CD4-positive, alpha-beta memory T cell (primary cell): ENCODE measurements at places on chromosomes 2 and 18.
A peak's percentile ranks its signal among the peaks of the same experiment; 100 is the strongest.

GRCh38 chr2:121160366-121160765 lies 124.6 kb downstream of the TFCP2L1 start:
- DNase-seq: no peak

- DNase-seq: no peak
Observed at GRCh38 chr18:52670896-52671295, 330.9 kb downstream of the DCC start.

GRCh38 chr2:76867854-76868253 lies 654.3 kb downstream of the LRRTM4 start:
- no peak for DNase-seq

DNA sequence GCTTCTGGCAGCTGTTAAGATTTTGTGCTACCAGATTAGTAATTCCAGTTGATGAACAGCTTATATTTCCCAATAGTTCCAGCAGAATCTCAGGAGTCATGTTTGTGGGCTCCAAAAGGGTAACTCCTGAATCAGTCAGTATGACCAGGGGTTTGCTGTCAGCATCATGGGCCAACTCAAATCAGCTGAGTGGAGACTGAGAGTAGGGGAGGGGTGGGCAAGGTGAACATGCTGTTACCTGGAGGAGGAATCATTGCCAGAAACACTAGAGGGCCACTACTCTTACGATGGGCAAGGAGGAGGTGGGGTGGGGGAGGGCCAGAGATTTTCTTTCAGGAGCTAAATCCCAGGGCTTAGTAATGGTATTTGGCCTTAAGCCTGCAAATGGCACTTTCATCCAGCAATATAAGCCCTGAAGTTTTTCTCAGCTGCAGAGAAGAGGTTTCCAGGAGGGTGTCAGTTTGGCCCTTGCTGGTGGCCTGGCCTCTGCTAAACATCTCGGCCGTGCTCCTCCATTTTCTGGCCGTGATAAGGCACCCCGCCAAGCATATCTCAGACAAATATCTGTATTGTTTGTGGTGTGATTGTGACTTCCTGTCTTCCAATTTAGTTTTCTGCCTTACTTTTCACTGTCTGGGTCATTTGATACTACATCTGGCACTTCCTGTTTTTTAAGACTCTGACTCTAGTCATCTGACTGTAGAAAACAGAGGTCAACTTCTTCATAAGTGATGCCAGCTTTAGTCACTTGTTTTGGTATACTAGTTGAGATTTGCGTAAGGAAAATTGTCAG lies 120.5 kb upstream of the CXCR4 start:
- peak; percentile 73 for DNase-seq

DNA sequence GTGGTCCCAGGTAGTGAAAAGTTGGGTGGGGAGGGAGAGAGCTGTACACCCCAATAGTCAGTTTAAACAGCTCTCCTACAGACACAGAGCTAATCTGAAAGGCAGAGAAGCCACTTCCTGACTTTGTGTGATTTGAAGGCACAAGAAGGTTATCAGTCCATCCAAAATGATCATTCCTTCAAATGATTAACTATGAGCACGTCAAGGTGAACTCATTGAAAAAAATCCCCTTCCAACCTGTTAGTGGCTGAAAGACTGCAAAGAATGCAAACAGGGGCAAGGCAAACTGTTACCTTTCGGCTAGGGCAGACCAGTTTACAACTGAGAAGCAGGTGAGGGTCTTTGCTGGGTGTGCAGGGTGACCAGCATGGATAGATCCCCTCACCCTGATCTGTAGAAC lies 22.8 kb upstream of the APCDD1 start:
- no peak for DNase-seq

DNA sequence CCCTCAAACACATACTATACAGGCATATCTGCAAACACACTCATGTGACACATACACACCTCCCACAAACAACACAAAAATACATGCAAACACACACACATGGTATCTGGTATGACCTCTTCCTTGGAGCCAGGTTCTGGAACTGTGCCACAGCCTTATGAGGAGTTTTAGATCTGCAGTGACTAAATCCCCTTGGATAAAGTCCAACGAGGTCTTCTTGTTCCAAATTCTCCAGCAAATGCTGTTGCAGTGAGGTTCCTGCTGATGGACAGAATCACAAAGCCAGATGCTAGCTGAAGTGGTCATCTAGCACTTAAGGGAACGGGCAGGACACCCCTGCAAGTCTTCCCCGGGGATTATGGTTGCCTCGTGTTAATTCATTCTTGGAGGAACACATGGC lies 54.5 kb upstream of the DAPL1 start:
- DNase-seq: no peak

- DNase-seq: no peak
Observed at GRCh38 chr18:7395566-7395965, 164.7 kb downstream of the LRRC30 start.

DNA sequence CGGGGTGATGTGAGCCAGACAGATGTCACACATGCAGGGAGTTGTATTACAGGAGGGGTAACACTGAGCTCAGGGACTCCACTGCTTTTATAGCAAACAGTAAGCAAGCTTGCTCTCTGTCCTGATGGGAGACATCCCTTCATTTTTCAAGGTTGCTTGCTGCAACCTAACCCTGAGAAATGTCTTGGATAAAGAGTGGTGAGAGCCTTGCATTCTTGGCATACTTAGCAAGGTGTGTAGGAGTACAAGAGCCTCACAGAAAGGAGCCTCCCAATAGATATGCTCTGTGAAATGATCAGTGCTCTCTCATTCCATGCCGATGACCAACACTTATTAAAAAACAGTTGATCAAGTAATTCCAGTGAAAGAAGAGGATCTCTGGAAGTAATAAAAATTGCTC lies 8.1 kb downstream of the PFN4 start:
- DNase-seq: no peak

DNA sequence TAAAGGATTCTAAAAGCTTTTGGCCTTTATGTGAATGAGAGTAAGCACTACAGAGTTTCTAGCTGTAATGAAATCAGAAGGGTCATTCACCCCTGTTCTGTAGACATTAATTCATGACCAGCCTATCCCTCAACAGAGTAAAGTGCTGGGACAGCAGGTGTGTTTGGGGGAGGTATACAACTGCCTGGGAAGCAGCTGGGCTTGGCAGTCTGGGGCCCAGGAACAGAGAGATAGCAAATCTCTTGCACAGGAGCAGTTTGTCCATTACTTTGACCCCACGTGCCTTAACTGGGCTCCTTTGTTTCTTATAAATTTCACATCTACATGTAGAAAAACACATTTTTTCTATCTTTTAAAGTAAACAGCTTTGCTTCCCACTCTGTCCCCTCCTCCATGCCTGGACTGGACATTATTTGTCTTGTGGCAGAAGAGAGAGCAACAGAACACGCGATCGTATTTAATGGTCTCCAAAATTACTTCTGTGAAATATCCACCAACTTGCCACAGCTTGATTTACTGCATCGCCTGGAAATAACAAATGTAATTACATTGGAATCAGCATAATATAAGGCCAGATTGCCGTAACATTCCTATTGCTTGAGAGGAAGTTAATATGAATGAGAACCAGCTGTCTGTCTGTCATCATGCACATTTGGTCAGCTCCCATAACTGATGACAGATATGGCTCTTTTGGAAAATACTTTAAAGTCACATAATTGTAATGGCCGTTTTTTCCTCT lies 263.8 kb downstream of the RBM43 start:
- DNase-seq: no peak

- DNase-seq: no peak
Observed at GRCh38 chr2:181122601-181123000, 142.2 kb downstream of the UBE2E3 start.

- DNase-seq: no peak
Observed at GRCh38 chr2:68237404-68237803, 14.9 kb downstream of the PPP3R1 start.

- DNase-seq: no peak
Observed at GRCh38 chr2:123791684-123792083, 233.4 kb upstream of the CNTNAP5 start.

GRCh38 chr2:102832789-102833188 lies 71.0 kb downstream of the TMEM182 start:
- no peak for DNase-seq

DNA sequence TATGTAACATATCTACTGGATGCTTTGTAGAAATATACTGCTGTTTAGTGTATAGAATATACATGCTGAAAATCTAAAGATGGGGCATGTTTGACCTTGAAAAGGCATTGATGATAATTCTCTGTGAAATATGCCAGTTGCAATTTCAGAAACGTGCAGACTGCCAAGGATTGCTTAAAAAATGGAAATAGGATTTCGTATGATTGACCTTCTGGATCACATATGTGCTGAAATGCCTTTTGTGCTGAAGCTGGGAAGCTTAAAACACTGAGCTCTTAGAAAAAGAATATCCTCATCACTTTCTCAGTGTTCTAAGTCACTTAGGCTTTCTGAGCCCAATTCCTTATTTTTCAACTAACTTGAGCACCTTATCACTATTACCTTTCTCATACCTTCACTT lies 14.3 kb downstream of the NYAP2 start:
- DNase-seq: no peak

GRCh38 chr2:46392561-46393346 lies 86.6 kb upstream of the TMEM247 start:
- no peak for DNase-seq

DNA sequence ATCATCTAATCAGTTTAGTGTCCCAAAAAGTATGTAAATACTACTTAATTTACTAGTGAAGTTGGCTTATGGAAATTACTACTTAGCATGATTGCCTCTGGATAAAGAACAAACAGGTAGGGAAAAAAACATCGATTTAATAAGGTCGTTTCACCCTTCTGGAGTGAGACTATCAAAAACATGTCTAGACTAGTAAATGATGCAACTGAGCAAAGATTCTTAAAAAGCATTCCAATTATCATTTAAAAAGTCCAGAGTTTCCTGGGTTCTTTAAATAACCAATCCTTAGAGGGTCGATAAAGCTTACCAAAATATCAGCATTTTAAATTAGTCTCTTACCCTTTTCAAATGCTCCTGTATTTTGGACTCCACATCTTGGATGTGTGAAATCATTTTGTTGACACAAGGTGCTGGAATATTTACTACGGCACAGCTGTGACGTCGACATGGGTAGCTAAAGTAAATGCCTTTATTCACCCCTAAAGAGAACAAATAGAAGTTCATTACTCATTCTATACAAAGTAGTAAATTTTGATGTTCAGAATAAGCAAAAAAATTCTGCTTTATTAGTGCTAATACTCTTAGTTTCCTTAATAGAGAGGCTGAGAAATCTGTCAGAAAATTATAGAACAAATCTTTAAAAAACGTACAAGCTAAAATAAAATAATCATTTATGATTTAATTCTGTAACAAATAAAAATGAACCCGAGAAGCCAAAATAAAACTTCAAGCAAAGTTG lies 70.6 kb downstream of the CCDC178 start:
- DNase-seq: no peak

GRCh38 chr2:219522111-219523030 lies 8.1 kb downstream of the ASIC4 start:
- no peak for DNase-seq

DNA sequence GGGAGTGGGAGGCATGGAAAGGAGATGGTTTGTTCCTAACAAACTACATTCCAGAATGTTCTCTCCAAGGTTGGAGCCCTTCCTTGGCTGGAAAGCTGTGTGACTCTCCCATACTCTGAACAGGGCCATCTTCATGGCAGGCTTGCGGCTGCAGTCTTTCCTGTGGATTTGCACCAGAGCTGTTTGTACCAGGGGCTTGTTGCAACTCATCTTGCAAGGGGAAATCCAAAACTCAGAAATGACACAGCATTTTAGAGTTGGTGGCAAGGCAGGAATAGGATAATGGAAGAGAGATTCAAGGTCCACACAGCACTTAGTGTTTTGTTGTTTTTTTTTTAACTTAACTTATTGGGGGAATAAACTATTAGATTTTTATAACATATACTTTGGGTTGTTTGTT lies 73.7 kb upstream of the ZNF516 start:
- DNase-seq: no peak

DNA sequence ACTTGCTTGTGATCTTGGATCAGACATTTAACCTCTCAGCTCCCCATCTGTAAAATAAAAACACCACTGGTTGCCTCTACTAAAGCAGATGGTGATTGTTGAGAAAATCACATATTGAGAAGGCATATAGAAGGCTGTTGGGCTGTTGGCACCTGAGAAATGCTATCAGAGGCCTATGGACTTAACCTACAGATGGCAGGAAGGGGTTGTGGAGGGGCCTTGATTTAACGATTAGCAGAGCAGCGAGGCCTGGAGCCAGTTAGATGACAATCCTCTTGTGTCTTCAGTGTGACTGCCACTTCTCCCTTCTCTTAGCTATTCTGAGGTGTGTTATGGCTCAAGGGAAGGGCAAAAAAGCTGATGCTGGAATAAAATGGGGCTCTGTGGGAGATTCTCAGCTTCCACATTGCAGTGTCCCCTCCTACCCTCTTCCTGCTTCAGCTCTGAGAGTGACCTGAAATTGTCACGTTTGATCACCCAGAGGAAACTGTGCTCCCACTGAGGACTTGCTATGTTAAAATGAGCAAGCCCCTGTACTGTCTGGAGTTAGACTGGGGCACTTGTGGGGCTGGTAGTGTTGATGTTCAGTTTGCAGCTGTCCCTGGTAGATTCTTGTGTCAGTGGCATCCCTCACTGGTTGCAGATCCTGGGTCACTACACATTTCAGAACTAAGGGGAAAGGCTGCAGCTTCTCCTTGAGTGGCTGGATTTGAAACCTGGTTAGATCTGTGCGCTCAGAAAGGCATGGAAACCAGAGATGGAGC lies 31.5 kb downstream of the CXCR4 start:
- DNase-seq: no peak

DNA sequence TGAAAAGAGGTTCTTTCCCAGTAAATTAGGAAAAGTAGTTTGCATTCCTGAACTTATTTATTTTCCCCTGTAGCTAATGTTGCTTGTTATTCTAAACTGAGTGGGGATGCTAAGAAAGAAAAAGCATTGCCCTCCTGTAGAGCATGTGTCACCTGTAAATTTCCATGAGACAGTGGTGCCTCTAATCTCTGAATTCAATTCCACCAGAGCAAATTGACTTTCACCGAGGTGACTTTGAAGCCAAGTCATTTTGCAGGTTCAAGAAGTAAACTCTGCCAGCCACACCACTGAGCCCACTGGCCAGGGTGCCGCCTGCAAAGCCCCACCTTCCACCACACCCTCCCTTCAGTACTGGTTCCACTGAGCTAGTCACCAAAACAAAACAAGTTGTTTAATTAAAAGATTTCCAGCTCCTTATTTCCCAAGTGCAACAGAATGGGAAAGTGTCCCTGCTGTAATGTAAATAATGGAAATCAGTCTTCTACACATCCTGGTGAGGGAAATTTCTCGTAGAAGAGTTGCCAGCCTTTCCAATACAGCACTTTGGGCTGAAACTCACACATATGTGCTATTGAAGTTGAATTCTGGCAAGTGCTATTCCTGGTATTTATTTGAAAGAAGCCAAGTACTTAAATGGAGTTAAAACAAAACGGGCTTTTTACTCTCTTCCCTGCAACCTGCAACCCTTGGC lies 254.8 kb downstream of the RNF152 start:
- no peak for DNase-seq

DNA sequence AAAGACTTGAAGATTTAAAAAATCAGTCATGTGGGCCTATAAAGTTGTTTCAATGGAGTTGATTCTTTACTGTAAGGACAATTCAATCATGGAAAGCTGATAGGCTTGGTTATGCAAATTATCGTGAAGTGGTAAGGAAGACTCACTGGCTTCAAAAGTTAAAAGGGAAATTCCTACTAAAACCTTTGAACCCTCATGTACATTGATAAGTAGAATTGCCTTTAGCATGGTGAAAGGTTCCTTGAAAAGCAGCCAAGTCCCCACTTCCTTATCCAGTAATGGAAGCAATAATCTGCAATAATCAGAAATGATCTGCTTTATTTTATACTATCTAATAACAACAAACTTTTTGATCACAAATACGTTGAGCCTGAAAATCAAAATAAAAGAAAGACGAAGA lies 14.4 kb upstream of the CCL20 start:
- DNase-seq: no peak

GRCh38 chr2:168732506-168732905 lies 69.9 kb upstream of the NOSTRIN start:
- DNase-seq: no peak
